Stimulated activated CD4-positive, alpha-beta T cell treated with anti-CD3 and anti-CD28 coated beads, Interleukin-1b, Interleukin-23, amount 100 ng/mL, for 1 hour (primary cell): ENCODE measurements at places on chromosomes 1 and 21.

DNA sequence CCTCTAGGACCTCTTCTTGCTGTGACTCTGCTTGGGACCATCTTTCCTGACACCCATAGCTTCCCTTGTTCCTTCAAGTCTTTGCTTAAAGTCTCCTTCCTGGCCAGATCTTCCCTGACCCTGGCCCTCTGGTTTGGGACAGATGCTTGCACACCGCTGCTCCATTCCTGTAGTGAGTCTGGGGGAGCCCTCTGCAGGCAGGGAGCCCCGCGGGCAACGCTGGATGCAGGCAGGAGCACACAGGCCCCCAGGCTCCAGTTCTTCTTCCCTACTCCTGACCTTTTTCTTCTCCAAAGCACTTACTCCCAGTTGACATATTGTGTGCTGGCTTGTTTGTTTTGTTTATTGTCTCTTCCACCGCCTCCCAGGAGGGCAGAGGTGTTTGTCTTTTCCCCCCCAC, 413.4 kb downstream of the CAMTA1 start:
- DNase-seq, result no peak

- DNase-seq, result no peak
These were observed 385.3 kb downstream of the SETD4 start for GRCh38 chr21:35674895-35675470.

- no peak for DNase-seq
These were observed 4.1 kb upstream of the AHCYL1 start for GRCh38 chr1:109980324-109981003.

- no peak for DNase-seq
These were observed 163.1 kb upstream of the USP25 start for GRCh38 chr21:15566703-15567102.

DNA sequence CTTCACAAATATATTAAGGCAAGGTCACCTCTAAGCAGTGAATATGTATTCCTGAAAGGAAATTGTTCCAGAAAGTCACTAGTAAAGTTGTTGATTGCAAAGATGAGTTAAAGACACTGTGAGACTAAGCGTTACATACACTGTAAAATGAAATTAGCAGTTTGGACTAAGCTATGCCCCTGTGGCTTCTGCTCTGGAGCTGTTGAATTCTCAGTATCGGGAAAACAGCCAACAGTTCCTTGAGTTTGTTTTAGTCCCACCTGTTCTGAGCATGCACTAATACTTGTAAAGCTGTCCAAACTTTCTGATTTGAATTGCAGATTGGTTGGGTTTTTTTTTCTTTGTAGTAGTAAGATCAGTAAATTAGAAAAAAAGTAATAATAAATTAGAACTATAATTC, 21.0 kb downstream of the ANGPTL1 start:
- DNase-seq, result no peak

DNA sequence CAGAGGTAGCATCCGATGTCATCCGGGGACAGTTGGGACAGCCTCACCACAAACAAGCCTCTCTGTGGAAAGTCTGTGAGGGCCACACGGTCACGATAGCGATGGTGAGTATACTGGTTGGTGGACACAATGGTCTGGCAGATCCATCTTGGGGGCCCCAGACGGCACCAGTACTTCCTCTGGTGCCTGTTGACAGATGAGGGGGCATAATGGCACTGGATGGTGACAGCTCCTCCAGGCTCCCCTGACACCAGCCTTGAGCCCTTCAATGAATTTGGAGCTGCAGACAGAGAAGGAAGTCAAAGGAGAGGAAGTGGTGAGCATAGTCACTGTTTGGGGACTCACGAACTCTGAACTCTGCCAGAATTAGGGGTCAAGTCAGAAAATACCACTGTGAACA, 8.0 kb downstream of the FCAMR start:
- no peak for DNase-seq

DNA sequence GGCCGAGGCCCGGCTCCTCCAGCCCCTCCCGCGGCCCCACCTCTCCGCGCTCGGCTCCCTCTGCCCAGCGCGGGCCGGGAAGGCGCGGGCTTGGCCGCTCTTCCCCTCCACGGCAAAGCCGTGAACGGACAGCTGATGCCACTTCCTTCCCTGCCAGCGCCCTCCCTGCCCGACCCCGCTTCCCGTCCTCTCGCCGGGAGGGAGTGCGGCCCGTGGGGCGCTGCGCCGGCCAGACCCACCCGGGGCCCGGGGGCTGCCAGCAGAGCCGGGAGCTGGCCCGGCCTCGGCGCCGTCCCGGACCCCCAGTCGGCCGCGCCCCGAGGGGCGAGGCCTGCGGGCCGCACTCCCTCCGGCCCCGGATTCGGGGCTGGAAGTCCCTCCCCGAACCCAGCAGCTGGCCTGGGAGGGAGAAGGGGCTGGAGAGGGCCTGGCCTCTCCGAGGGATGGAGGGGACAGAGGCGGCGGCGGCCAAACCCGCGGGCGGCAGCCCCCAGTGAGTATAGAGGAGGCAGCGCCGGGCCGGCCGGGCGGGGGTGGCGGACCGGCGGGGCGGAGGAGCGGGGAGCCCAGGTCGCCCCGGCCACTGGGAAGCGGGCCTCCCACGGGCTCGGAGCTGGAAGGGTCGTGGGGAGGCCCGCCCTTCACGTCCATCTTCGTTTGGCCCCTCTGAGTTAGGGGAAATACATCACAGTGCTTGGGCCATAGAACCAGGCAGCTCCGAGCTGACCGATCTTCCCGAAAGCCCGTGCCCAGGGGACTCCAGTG, at the start of gene KIAA1614:
TSS of gene KIAA1614 (plus strand) at position 97 of the 765 bp plus-strand sequence. CDS start at position 444, 347 bp downstream.
- DNase-seq, result no peak

DNA sequence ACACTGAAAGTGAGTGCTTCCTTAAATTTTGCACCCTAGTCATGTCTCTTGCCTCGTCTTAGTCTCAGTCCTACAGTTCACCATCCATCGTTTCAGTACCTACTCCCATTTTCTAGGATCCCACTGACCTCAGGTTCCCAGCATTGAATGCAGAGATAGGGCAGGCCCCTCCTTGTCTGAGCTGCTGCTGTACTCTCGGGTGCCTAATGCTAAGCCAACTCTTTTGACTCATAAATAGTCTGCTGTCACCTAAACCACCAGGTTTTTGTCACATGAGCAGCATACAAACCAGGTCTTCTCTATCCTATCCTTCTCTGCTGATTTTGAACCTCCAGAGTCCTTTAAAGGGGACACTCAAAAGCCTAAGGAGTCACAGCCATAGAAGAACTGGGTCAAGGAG, 3.0 kb downstream of the ARHGAP30 start:
- no peak for DNase-seq
